ENCODE measurements at places on chromosomes 7 and 10.
A peak's percentile ranks its signal among the peaks of the same experiment; 100 is the strongest.

DNA sequence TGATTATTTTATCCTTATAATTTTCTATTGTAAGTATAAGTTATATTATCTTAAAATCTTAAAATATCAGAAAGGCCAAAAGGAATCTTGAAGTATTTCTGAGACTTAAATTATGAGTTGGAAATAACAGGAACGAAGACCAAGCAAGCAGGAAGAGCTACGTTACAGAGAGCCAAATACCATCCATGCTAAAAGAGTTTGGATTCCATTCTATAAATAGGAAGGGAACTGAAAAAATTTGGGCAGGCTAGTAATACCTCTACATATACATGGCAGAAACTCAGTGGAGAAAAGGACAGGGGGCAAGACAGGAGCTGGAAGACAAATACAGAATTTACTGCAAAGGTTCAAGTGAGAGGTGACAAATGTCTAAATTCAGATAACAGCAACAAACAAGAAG lies 16.7 kb downstream of the ITGB1 start:
- DNase-seq: no peak

DNA sequence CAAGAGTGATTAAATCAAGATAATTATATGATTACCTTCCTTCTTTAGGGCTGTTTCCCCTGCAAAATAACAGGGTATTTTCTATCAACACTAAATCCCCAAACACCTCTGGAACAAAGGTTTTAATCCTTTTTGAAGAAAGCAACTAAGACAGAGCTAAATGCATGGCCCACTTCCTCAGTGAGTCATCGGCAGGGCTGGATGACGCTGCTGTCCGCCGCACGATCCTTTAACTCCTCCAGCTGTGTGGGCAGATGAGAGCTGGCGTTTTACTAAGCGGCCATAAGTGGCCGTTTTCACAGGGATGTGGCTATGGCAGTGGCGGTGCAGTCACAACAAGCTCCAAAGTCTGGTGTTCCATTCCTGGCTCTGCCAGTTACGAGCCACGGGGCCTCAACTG lies 76.0 kb upstream of the C1QL3 start:
- no peak for DNase-seq

- DNase-seq: no peak
These were observed 86.1 kb downstream of the EPDR1 start for GRCh38 chr7:38006559-38006958.

DNA sequence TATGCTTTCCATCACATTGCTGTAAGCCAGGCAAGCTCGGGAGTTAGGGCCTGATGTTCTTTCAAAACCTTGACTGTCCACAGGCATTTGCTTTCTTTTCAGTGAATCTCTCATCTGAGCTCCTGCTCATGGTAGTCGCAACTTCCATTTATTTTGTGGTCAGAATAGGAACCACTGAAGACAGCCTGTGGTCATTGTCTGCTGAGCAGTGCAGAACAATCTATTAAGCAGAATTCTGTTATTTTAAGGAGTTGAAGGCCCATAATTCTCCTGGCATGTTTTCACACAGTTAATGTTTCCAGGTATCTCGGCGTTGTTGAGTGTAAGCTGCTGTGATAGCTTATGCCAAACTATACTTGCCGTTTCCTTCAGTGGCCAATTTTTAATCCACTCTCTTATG lies 491.1 kb upstream of the AKR1E2 start:
- DNase-seq: no peak

- DNase-seq: no peak
These were observed 2.3 kb upstream of the MDFIC start for GRCh38 chr7:114919587-114919986.

- no peak for DNase-seq
These were observed 119.4 kb downstream of the RAB11FIP2 start for GRCh38 chr10:117927332-117927731.

- DNase-seq: no peak
These were observed 35.0 kb downstream of the INPP5A start for GRCh38 chr10:132572545-132572937.

DNA sequence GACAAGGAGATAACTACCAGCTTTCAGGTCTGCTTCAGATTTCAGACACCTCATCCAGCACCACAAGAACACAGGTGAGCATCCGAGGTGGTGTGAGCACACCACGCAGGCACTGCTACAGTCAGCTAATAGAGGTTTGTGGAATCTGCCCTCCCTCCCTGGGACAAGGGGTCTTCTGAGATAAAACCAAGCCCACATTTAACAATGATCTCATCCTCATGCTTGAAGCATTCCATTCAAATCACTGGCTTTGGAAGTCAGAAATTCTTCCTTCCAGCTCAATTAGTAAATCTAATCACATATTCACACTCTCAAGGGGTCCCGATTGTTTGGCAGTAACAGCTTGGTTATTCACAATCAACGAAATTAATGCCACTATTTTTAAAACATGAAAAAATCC lies 331.4 kb downstream of the ELMO1 start:
- DNase-seq: no peak

DNA sequence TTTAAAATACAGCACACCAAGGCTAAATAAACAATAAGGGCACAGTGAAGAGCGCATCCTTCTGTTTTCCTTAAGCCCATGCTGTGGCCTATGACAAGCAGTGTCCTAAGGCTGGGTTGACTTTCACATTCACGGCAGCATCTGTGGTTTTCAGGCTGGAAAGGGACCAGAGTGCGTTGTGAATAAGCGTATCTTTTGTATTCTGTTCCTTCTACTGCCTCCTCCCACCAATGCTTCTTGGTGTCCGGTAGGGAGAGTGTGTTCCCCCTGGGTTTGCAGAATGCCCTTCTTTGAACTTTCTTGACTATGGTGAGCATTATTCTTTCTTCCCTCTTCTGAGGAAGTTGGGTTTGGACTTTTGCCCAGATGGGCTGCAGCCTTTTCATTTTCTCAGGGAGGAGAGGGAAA lies 73.6 kb downstream of the ABCA13 start:
- no peak for DNase-seq

DNA sequence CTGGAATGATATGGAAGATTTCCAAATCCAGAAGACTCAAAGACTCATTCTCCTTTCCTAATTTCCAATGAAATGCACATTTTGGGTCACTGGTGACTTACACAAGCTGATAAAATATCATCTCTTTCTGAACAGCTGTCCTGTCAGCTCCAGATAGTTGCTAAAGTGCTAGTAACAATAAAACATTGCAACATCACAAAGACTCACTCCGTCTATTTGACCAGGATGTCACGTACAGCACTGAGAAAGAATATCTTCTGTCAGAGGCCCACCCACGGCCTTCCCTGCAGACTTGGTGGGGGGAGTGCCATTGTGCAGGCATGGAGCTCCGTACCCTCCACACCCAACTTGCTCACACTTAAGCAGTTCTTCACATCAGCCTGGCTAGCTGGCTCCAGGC lies 78.9 kb upstream of the EGR2 start:
- no peak for DNase-seq

GRCh38 chr7:27138472-27138871 lies 5.0 kb downstream of the HOXA5 start:
- DNase-seq: no peak

- DNase-seq: no peak
These were observed 152.9 kb downstream of the SEMA3A start for GRCh38 chr7:84041649-84042048.

GRCh38 chr7:81845744-81846241 lies 75.9 kb upstream of the HGF start:
- DNase-seq: no peak

- no peak for DNase-seq
These were observed 10.6 kb downstream of the INHBA start for GRCh38 chr7:41692251-41692650.

- DNase-seq: no peak
These were observed 511.2 kb upstream of the KLF6 start for GRCh38 chr10:4296161-4296560.

GRCh38 chr7:36400036-36400435 lies 10.4 kb downstream of the ANLN start:
- DNase-seq: no peak

DNA sequence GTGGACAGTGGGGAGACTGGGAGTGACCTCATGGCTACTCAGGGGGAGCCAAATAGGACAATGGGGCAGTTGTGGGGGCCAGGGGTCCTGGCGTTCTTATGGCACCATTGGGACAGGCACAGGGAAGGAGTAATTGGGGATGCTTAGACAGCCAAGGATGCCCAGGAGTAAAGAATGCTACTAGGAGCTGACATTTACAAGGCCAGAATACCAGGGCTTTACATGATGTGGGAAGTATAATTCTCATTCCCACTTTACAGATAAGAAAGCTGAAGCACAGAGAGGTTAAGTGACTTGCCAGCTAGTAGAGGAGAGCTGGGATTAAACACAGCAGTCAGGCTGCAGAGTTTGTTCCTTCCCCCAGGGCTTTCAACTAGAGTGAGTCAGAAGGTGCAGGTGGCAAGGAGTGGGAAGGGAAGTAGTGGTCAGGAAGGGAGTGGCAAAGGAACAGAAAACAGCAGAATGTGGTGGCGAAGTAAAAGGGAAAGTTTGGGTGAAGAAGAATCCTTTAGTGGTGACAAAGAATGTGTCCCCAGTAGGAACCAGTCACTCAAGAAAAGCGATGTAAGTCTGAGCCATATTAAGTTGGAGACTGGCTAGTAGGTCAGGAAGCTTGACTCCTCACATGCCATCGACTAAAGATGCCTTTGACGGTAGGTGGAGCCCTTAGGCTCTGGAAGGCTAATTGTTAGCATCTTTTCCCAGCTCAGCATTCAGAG lies 32.8 kb downstream of the CPVL start:
- peak; percentile 91 for DNase-seq

- DNase-seq: no peak
These were observed 55.4 kb downstream of the LANCL2 start for GRCh38 chr7:55420530-55420929.

GRCh38 chr7:40133561-40134427 lies 628 bp downstream of the MPLKIP start:
- peak; percentile 50 for DNase-seq

- no peak for DNase-seq
These were observed 340.4 kb downstream of the OTUD1 start for GRCh38 chr10:23779301-23779700.

GRCh38 chr10:78744491-78745090 lies 324.2 kb upstream of the ZMIZ1 start:
- no peak for DNase-seq

- DNase-seq: no peak
These were observed 189.6 kb downstream of the DNAJC1 start for GRCh38 chr10:21813946-21814345.

- no peak for DNase-seq
These were observed 32.9 kb downstream of the ICA1 start for GRCh38 chr7:8228766-8229674.
